Stimulated activated CD4-positive, alpha-beta T cell treated with anti-CD3 and anti-CD28 coated beads, Interleukin-15, amount 100 ng/mL, for 1 hour (primary cell): ENCODE measurements at places on chromosomes 6 and 20.

GRCh38 chr6:108804956-108805355 lies 43.3 kb upstream of the ARMC2 start:
- no peak for DNase-seq

- DNase-seq, result no peak
These were observed 2.9 kb downstream of the DXO start for GRCh38 chr6:31968791-31969711.

GRCh38 chr20:43960231-43960630 lies 45.6 kb downstream of the TOX2 start:
- DNase-seq, result no peak

- DNase-seq, result no peak
These were observed 14.7 kb downstream of the SESN1 start for GRCh38 chr6:109079981-109080380.

DNA sequence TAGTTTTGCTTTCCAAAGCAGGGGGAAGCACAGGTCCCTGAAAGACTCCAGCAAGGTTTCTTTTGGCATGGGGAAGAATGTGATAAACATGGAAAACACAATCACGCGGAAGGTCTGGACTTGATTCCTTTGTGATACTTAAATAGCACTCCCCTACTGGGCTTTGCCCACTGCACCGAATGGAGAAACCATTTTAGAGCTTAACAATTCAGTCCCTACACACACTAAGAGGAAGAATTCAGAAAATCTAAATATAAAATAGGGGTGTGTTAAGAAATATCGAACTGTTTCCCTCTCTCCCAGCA lies 71.4 kb upstream of the NHSL1 start:
- no peak for DNase-seq

DNA sequence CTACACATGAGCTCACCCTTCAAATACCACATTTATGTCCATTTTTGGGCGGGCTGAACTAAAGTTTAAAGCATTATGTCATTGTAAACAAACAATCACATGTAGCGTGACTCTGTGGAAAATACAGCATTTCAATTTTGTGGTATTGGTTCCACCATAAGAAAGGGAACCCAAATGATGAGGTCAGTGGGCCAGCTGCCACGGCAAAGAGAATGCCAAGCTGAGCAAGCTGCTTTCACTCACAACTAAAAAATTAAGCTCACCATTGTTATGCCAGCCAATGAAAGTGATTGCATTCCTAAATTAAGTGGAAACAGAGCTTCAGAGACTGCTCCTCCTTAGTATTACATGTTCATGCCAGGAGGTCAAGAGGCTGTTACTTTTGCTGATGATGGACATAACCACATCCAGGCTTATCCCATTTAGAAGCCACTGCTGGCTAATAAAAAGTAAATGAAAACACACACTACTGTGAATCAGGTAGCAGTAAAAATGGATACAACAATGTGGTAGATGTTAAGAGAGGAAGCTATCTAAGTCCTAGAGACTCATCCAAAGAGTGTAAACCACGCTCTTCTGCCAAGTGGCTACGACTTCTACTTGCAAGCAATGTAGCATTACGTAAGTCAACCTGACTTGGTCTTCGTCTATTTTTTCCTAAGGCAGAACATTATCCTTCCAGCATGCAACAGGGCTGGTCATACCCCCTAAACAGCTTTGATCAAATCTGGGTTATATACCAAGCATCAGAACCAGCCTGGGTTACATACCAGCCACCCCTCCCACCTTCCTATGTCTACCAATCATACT lies 164.8 kb downstream of the BACH2 start:
- no peak for DNase-seq

- no peak for DNase-seq
These were observed 263.7 kb downstream of the BMP2 start for GRCh38 chr20:7031222-7031621.

- no peak for DNase-seq
These were observed 66.7 kb upstream of the BMP2 start for GRCh38 chr20:6700563-6701329.

GRCh38 chr6:53300656-53301551 lies 47.8 kb downstream of the ELOVL5 start:
- no peak for DNase-seq

DNA sequence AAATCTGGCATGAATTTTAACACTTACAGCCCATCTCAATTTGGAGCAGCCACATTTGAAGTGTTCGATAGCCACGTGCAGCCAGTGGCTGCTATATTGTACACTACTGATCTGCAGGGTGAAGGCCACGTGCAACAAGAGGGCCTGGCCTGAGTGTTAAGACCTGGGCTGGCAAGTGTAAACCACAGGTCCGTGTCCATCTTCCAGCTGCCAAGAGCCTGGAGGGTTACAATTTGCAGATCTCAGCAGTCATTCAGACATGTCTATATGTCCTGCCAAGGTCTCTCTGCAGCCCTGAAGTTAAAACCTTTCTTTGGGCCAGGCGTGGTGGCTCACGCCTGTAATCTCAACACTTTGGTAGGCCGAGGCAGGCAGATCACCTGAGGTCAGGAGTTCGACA lies 14.1 kb downstream of the SGK2 start:
- no peak for DNase-seq

GRCh38 chr20:5784735-5785134 lies 34.5 kb downstream of the SHLD1 start:
- no peak for DNase-seq

GRCh38 chr6:35419417-35419816 lies 32.7 kb upstream of the FANCE start:
- DNase-seq, result no peak

DNA sequence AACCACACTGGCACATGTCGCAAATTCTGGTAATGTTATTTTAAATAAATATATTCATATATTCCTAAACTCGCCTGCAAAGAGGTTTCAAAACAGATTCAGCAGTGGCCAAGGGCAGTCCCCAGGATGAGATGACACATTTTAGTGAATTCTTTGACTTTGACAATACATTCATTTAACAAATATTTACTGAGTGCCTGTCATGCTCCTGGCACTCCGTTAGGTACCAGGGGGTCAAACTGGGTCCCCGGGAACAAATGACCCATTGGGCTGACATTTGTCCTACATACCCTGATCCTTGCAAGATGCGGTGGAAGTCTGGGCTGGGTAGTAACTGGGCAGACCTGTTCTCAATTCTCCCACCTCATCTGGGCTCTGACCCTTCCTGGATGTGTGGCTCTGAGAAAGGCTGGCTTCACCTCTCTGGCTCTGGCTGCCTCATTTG lies 74.9 kb downstream of the FYN start:
- no peak for DNase-seq

GRCh38 chr6:128474481-128474880 lies 45.9 kb downstream of the PTPRK start:
- no peak for DNase-seq
